Amniotic stem cell (primary cell): ENCODE measurements at places on chromosomes 4 and X.
A peak's percentile ranks its signal among the peaks of the same experiment; 100 is the strongest.

DNA sequence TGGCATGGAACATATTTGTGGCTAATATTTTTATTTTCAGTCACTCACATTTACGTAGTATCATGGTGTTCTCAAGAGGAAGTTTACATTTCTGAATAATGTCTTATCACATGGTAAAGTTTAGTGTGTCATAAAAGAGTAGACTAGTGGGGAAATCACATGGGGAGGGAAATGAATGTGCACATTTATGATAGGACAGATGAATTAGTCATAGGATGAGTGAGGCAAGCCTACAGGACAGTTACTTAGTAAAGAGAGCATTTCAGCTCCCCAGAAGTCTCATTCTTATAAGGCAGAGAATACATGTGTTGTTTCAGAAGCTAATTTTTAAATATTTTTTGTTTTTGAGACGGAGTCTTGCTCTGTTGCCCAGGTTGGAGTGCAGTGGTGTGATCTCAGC lies 6.2 kb downstream of the GK start:
- DNase-seq: peak; percentile 31

DNA sequence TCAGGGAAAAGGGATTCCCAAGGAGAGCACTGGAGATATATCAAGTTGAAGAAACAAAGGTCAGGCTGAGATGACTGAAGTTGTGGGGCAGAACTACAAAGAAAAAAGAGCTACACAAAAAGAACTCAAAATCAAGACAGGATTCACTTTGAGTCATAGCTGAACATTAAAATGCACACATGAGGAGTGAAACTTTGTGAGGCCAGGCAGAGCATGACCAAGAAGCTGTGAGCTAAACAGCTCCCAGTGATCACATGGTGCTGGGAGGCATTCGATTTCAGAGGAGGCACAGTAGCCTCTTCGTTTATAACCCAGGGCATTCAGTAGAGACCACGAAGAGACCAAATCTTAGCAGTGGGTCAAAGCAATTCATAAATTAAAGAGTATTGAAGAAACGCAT lies 145.3 kb downstream of the ATRX start:
- no peak for DNase-seq

GRCh38 chrX:124395145-124395880 lies 49.0 kb downstream of the SH2D1A start:
- DNase-seq: no peak

DNA sequence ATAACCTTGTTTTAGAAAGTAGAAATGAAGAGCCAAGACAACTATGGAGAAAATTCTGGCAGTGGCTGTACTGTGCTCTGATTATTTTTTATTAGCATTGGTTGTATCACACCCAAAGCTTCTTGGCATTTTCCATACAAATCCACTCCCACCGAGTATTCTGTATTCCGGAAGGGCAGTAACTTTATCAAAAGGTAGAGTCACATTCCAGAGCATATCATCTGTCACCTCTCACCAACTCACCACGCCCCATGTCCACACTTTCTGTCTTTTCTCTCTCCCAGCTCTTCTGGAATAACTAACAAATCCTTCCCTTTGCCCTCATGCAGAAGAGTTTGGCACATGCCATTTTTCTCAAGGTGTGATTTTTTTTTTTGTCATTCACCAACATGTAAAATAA lies 52.7 kb downstream of the CORIN start:
- no peak for DNase-seq

DNA sequence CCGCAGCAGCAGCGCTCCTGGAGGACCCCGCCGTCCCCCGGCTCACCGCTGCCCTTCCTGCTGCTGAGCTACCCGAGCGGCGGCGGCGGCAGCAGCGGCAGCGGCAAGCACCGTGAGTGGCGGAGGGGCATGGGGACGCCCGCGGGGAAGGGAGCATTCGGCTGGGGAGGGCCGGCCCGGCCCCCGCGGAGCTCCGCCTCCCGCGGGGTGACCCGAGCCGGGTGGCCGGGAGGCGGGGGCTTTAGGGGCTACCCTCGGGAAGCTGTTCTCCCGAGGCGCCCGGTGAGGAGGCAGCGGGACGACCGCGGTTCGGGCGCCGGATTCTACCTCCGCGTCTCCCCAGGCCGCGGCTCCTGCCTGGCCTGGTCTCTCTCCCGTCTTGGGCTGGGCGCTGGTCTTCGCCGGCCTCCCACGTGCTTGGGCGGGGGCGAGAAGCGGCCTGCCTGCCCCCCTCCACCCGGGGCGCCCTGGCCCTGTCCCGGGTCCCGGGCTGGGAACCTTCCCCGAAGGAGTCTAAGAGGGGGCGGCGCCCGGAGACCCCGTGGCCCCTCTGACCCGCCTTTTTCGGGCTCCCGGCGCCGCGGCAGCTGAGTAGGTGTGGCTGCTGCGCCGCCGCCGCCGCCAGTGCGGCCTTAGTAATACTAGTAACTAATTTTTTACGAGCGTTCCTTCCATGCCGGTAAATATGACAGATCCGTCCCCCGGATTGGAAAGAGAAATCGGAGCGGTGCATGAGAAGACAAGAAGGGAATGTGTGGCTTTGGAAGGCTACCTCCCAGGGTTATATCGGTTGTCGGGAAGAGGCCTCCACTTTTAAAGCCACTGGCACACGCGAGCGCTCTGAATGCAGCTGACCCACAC lies 16.4 kb upstream of the RUFY3 start:
- peak; percentile 36 for DNase-seq

DNA sequence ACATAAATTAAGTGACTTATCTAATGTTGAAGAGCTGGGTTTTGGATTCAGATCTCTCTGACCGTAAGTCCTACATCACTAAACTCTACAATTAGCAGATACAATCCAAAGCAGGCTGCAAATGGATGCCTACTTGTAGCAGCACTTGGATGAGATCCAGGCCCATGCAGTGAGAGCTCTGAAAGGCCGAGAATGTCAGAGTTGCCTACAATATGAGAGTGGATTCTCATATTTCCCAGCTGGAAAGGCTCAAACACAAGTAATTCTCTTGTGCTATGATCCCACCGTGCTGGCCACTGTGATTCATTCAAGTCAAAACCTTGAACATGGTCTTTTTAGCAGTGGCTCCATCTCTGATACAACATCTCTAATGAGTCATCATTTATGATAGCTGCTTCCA lies 125.4 kb upstream of the CHRDL1 start:
- DNase-seq: no peak

DNA sequence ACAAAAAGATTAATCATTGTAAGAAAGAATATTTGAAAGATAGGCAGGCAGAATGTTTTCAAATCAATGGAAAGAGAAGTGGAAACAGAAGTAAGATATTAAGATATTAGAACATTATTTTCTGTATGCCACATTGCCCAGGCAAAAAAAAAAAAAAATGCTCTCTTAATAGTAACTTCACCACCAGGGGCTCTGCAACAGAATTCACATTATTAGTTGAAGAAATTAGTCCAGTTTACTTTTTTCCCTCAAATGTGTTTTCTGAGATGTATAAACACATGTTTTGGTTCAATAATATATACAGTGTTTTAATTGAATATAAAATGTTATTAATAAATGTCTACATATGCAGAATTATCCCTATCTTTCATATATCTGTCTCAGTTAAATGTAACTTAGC lies 78.0 kb upstream of the ADAD1 start:
- no peak for DNase-seq

GRCh38 chr4:188780686-188781085 lies 641.4 kb downstream of the TRIML1 start:
- DNase-seq: no peak
